ENCODE measurements at places on chromosomes 5 and 9.

DNA sequence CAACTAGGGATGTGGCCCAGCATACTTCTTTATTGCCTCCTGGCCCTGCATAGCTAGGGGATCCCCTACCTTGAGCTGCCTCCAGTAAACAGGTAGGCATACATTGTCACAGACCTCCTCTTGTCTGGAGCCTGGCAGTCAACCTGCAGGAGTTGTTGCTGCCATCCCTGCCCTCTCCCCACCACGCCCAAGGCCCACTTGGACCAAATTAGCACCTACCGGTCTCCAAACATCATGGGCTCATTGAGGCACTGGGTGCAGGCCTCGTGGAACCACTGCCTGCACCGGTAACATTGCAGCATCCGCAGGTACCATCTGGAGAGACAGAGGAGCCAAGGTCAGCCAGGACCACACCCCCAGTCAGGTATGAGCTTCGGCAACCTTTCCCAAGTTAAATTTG is 10.3 kb downstream of the PHF19 start:
- DNase-seq = no peak

DNA sequence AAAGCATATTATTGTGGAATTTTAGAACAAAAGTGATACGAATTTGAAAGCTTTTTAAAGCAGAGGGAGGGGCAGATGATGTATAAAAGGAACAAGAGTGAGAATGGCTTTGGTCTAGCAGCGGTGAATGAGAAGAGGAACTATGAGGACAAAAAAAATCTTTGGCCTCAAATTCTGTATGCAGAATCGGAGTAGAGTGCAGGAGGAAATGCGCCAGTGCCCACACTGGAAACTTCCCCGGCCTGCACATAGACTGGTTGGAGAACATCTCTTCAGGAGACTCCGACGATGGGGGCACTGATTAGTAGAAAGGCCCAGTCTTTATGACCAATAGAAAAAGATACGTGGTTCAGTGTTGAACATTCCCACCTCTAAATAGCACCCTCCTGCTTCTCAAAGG is 51.3 kb downstream of the SLC46A2 start:
- DNase-seq = no peak

- DNase-seq = no peak
These were observed 222.6 kb downstream of the EBF1 start for GRCh38 chr5:158877124-158877581.

DNA sequence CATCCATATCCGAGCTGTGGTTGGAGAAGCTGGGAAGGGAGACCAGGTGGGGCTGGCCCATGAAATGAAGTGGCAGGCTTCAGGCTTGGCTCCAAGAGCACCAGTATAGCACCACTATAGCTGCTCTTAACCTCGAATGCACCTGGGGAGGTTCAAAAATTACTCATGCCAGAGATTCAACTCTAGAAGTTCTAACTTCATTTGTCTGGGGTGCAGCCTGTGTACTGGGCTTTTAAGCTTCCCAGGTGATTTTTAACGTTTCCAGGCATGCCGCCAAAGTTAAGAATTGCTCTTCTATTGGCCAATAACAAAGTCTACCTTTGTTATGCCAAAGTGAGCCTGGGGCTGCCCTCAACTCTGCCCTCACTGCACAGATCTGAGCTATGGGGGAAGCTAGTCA is 458 bp downstream of the PRSS3 start:
- DNase-seq = no peak

DNA sequence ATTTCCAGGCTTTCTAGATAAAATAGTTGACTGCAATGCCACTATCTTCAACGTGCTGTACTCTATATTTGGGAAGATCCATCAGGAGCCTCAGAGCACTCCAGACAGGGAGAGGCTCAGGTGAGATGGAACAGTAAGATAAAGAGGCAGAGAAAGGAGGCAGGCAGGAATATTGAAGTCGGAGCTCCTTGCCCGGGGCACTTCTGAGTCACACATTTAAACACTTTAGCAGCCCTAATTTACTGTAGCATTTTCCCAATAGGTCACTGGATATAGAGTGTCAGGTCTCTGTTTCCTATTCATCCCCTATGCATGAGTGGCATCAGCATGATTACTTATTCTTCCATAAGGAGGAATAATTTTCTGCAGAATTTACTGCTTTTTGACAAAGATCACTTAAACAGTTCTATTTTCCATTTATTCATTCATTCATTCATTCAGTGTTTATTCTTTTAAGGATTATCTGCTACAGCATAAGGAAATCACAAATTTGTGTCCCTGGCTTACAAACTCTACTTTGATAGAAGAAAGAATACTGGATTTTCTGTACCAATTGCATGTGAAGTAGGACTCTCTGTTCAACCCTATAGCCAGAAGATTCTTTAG is 170.7 kb downstream of the MAPKAP1 start:
- DNase-seq = no peak

- no peak for DNase-seq
These were observed 1267.5 kb upstream of the CDH9 start for GRCh38 chr5:28305891-28306290.

- no peak for DNase-seq
These were observed 31.5 kb upstream of the ALDH1A1 start for GRCh38 chr9:72984226-72984947.

GRCh38 chr9:89711866-89712265 is 107.1 kb downstream of the GADD45G start:
- DNase-seq = no peak

GRCh38 chr9:132648685-132649084 is 21.1 kb downstream of the DDX31 start:
- DNase-seq = no peak

DNA sequence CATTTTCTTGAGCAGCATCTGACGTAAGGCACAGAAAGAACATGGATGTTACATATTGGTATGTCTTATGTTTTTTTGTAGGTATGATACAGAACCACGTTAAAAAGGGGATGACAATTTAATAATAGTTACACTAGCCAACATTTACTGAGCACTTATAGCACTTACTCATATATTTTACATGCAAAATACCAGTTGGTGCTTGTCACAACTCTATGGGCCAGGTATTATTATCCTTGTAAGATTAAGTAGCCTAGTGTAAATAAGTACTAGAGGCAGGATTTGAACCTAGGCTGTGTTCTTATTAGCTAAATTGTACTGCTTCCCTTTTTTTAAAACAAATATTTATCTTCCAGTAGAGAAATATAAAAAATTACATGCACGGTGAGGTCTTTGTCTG is 83.5 kb downstream of the RANBP17 start:
- DNase-seq = no peak

- DNase-seq = no peak
These were observed 51.4 kb downstream of the ACER2 start for GRCh38 chr9:19460243-19460642.

DNA sequence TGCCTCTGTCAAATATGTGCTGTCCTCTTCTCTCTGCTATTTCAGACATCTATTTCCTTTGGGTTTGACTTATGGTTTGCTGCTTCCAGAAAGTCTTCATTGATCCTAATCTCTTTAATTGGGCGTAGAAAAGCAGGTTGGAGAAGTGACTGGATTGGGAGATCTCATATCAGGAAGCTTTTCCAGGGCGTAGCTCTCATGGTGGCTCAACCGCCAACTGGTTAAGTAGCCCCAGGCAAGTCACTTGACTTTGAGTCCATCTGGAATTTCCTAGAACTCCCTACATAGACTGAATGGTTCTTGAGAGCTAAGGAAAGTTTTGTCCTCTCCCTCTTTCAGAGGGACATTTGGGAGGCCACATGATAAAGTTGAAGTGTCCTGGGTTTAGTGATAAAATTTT is 192.3 kb upstream of the GLRA1 start:
- DNase-seq = no peak

DNA sequence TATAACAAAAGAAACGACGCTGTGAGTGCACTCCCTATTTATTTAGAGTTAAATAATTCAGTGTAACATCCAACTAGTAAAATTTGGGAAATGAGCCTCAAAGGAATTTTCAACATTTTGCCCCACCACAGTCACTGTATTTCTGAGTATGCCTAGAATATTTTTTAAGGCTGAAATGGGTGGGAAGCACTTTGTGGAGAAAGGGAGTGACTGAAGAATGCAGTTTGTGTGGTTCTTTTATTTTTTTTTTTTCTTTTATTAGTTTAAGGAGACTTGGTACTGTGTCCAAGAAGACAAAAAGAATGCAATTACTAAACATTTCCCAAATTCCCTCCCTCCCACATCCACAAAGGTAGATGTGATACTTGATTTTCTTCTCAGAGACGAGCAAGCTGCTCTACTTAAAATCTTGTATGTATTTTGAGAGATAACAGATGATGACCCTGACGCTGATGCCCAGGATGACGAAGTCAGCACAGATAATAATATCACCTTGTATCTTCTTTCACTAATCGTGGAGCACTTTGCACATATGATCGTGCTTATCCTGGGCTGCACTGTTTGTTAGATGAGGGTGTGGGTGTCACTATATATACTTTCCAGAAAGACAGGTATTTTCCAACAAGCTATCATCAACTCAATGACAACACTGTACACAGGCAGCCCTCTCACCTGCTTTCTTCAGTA is 586.3 kb downstream of the RAB3C start:
- DNase-seq = no peak

- DNase-seq = no peak
These were observed 89.3 kb upstream of the ALDH1A1 start for GRCh38 chr9:73042155-73042554.

GRCh38 chr5:124654418-124654817 is 92.0 kb downstream of the ZNF608 start:
- DNase-seq = no peak

DNA sequence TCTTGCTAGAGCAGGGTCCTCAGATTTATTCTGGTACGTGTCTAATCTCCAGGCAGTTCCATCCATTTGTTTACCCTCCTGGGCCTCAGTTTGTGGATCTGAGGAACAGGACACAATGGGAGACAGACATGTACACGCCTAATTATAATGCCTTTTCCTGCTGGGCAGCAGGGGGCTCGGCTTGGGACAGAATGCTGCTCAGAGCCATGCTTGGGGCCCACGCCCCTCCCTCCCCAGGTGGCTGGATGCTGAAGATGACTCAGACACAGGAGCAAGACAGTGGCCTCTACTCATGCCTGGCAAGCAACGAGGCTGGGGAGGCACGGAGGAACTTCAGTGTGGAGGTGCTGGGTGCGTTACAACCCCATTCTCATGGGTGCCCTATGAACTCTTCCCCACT is 72.7 kb upstream of the ASS1 start:
- DNase-seq = no peak

- DNase-seq = no peak
These were observed 18.8 kb downstream of the SLC1A1 start for GRCh38 chr9:4508907-4509589.

DNA sequence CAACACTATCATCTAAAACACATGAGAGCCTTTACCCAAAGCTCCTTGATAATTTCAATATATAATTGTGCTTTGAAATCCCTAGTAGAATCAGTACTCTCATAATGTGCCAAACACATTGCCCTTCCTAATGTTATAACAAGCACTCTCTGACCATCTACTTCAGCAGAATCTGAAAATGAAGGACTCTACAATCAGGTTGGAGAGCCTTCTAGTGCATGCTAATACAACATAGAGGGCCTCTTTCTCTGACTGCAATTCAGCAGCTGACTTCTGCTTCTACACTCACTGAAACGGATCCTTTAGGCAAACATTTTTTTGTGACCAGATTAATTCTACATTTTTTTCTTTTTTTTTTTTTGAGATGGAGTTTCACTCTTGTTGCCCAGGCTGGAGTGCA is 155.6 kb downstream of the EPB41L4A start:
- no peak for DNase-seq

DNA sequence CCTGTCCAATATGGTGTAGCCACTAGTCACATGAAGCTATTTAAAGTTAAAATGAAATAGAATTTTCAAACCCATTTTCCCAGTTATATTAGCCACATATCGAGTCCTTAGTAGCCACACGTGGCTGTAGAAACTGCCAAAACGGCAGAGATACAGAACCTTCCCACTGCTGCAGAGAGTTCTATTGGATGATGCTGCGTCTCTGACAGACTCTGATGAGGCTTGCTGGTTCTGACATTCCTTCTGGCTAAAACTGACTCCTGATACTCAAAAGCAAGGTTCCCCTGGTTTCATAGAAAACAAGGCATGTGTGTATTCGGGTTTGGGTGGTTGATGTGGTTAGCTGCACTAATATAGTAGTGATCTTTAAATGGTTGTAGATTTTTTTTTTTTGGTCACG is 91.5 kb downstream of the TLE4 start:
- DNase-seq = no peak

DNA sequence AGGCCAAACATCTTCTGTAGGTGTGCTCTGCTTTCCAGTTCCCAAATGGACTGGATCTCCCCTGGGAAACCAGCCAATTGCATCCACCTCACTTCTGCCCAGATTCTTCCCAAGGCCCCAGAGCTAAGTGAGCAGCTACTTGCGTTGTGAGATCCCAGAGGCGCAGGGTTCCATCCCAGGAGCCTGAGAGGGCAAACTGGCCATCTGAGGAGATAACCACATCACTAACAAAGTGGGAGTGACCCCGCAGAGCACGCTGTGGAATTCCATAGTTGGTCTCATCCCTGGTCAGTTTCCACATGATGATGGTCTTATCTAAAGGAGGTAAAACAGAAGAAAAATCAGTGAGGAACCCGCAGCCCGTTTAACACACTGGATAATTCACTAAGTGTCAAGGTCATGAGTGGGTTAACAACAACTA is 1.7 kb downstream of the RACK1 start:
- no peak for DNase-seq

- no peak for DNase-seq
These were observed 91.0 kb upstream of the GNAQ start for GRCh38 chr9:78122631-78123030.

DNA sequence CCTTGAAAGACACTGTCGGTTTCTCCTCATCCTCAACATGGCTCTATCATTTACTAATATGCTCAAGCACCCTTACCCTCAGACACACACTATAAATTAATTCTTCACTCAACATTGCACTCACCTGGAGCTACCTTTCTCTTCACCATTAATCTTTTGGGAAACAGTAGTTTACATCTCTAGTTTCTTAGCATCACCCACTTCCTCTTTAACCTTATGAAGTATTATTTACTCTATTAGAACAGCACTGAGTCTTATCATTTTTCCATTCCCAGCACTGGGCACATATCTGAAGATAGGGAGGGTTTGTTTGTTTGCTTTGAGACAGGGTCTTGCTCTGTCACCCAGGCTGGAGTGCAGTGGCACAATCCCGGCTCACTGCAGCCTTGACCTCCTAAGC is 213.5 kb downstream of the SMARCA2 start:
- peak; percentile 29 for DNase-seq

DNA sequence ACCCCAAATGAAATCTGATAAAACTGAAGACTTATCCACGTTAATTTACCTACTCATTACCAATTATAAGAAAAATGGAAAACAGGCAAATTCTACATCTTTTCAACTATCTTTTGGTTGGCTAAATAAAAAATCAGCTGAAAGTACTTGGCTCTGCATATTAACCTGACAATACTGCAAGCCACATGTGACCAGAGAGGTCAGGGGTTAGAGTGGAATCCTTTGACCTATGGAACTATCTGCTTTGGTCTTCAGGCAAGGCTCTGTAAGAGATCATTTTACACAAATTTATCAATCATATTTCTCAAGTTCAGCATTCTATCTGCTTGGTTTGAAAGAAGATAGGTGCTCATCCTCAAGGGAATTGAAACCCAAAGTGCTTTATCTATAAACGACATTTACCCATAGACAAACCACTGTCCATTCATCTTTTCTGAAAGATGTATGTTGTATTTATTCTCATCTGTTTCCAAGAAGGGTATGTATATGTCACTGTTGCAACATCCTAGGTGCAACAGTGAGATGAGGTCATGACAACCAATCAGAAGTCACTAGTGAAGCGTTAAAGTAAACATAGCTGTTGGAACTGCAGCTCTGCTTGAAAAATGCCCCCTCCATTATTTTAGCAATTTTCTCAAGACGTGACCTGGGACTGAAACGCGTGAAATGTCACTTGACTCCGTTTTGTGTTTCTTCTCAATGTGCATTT is 144.9 kb upstream of the POU5F2 start:
- no peak for DNase-seq

GRCh38 chr9:75855509-75855908 is 35.0 kb upstream of the PCSK5 start:
- DNase-seq = no peak

All from GF-D8 (cell line).